ENCODE measurements at places on chromosomes 12 and 14.

GRCh38 chr14:91870001-91870400 lies 2.7 kb upstream of the TC2N start:
- peak overlapping the region; percentile 94 for H3K27ac ChIP-seq
- peak overlapping the region; percentile 19 for H3K4me3 ChIP-seq
- H3K4me1 ChIP-seq, result peaks cover 41% of the 10 kb centered on the region
- DNase-seq, result no peak
- peaks cover 4% of the 10 kb centered on the region for H3K27me3 ChIP-seq

DNA sequence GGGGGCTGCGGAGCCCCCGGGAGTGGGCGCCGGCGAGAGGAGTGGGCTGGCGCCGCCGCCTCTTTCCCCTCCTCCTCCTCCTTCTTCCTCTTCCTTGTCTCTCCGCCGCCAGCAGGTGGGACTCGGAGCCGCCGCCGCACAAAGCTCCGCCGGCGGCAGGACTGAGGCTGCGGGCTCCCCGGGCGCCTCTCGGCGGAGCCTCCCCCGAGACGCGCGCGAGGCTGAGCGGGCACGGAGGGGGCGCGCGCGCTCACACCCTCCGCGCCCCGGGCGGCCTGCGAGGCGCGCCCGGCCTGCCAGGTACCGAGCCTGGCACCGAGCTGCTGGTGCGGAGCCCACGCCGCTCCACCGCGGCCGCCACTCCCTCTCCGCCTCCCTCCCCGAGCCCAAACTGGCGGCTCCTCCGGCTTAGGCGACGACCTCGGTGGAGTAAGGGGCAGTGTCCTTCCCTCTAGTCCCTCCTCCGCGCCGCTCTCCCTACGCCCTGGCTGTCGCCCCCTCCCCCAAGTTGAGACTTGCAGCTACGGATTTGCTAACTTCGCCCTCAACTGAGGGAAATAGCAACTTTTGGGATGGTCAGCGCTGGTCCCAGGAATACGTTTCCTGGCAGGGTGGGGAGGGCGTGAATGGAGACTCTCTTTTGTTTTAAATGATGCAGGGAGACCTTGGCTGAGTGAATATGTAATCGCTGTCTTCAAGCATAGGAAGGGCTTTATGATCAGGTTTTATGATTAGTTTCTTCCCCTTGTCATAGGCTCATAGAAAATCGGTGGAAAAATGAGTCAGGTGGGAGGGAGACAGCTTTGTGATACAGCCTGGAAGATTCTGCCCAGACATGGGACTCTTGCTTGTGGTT lies 199.5 kb upstream of the CAND1 start:
- DNase-seq, result peak; percentile 41
- peaks cover 20% of the 10 kb centered on the region for H3K4me1 ChIP-seq

- DNase-seq, result no peak
- no peaks in the 10 kb centered on the region for H3K36me3 ChIP-seq
- H3K27ac ChIP-seq, result no peak overlapping the region
- peaks cover 6% of the 10 kb centered on the region for H3K27me3 ChIP-seq
- no peak overlapping the region for H3K4me3 ChIP-seq
These were observed 19.7 kb upstream of the FAM234B start for GRCh38 chr12:13024531-13024916.

DNA sequence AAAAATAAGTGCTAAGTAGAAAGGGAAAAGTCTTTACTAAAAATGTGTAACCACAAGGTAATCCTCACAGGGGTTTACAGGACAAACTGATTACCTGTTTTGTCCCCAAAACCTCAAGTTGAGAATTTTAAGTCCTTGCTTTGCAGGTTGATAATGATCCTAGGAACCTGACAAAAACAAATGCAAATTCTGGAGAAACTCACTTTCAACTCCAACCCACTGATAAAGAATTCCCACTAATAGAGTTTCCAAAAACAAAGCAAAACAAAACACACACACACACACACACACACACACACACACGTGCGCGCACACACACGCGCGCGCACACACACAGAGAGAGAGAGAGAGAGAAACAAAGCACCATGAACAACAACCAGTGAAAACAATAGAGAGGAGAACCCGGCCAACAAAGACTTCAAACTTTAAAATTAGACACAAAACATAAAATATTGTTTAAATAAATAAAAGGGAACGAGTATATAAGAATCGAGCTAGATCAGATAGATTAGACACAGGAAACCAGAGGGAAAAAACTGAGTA lies 187.0 kb upstream of the FOXN3 start:
- peaks cover 7% of the 10 kb centered on the region for H3K36me3 ChIP-seq
- H3K27me3 ChIP-seq, result no peaks in the 10 kb centered on the region
- DNase-seq, result no peak
- no peak overlapping the region for H3K27ac ChIP-seq

DNA sequence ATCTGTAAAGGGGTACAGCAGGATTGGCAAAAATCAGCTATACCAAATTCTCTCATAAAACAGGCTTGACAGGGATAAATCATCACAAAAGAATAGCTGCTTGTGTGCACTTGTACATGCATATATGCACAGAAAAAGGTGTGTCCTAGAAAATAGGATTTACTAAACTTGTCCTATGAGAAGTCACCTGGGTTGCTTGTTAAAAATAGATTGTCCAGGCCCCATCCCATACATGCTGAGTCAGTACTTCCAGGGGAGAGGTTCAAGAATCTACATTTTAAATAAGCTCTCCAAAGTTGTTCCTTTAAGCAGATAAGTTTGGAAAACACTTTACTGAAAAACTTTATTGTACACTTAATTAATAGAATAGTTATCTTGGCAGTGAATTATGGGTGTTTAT lies 123.1 kb downstream of the ANO6 start:
- no peak for DNase-seq
- no peaks in the 10 kb centered on the region for H3K27me3 ChIP-seq
- no peak overlapping the region for H3K4me3 ChIP-seq
- no peak overlapping the region for H3K27ac ChIP-seq

GRCh38 chr14:25250516-25250915 lies 200.6 kb upstream of the STXBP6 start:
- H3K36me3 ChIP-seq, result no peaks in the 10 kb centered on the region
- H3K4me1 ChIP-seq, result peaks cover 1% of the 10 kb centered on the region
- DNase-seq, result no peak
- H3K27me3 ChIP-seq, result no peaks in the 10 kb centered on the region

GRCh38 chr12:49678711-49679110 lies 28.5 kb downstream of the FMNL3 start:
- H3K27me3 ChIP-seq, result no peaks in the 10 kb centered on the region
- H3K4me1 ChIP-seq, result peaks cover 21% of the 10 kb centered on the region
- H3K27ac ChIP-seq, result no peak overlapping the region
- H3K36me3 ChIP-seq, result no peaks in the 10 kb centered on the region
- DNase-seq, result no peak

DNA sequence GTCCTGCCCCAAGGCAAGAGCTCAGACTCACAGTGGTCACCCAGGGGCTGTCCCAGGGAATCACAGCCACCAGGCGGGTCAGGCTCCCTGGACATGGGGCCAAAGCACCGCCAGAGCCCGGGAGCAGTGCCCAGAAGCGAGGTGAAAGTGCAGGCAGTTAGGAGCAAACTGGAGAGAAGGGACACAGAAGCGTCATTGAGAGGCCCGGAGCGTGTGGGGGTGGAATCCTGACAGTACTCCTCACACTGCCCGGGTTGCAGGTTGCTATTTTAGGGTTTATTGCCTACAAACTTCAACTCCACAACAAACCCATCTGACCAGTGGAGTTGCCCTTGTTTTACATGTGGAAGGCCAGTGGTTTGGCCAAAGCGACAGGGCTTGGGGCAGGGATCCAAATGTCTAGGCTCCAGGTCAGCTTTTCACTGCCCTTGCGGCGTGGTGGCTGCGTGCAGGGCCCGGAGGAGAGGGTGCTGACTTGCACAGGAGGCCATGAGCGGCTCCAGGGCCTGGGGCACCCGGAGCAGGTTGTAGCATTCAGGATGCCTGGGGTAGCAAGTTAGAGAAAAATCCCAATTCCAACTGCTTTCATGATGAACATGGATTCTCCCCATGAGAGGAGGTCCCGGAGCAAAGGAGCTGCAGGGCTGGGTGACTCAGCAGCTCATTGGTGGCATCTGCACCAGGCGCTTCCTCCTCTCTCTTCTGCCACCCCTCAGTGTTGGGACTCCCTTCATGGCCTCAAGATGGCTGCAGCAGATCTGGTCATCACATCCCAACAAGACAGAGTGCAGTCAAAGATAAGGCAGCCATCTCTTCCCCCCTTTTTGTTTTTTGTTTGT lies 112.3 kb upstream of the NCOR2 start:
- peaks cover 33% of the 10 kb centered on the region for H3K4me1 ChIP-seq
- no peaks in the 10 kb centered on the region for H3K36me3 ChIP-seq
- H3K27ac ChIP-seq, result no peak overlapping the region
- no peak for DNase-seq
- H3K27me3 ChIP-seq, result peaks cover 3% of the 10 kb centered on the region
- no peak overlapping the region for H3K4me3 ChIP-seq

- peak overlapping the region; percentile 93 for H3K27ac ChIP-seq
- H3K4me1 ChIP-seq, result peaks cover 56% of the 10 kb centered on the region
- H3K36me3 ChIP-seq, result peaks cover 16% of the 10 kb centered on the region
- DNase-seq, result no peak
- H3K4me3 ChIP-seq, result peak overlapping the region; percentile 95
These were observed 1.8 kb downstream of the APPL2 start for GRCh38 chr12:105234197-105234596.

DNA sequence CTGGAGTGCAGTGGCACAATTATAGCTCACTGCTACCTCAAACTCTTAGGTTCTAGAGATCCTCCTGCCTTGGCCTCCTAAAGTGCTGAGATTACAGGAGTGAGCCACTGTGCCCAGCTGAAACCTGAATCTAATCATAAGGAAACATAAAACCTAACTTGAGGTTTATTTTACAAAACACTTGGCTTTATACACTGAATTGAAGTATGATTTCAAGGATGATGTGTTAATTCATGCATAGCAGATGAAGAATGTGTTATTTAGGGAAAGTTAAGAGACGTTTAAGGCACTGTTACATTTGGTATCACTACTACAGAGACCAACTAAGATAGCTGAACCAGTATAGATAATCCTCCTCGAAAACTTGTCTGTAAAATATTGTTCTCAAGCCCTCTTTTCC lies 6.4 kb downstream of the DICER1 start:
- H3K36me3 ChIP-seq, result peaks cover 13% of the 10 kb centered on the region
- H3K27me3 ChIP-seq, result no peaks in the 10 kb centered on the region
- DNase-seq, result no peak
- no peak overlapping the region for H3K4me3 ChIP-seq
- H3K27ac ChIP-seq, result no peak overlapping the region

DNA sequence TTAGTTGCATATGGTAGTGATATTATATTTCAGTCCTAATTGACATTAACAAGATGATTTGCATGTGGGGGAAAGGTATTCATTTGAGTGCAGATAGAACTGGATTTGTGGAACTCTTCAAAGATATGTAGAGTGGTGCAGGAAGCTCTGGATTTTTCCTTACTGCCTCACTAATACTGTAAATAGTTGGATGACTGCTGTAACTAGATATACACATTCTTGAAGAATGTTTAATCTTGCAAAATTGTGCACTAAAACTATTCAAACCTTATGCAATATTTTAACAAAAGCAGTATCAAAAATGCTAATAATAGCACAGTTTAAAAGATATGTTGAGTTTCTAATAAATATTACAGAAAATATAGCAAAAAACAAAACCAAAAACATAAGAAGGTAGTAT lies 43.1 kb upstream of the ATF7IP start:
- DNase-seq, result no peak
- H3K27ac ChIP-seq, result no peak overlapping the region
- no peaks in the 10 kb centered on the region for H3K27me3 ChIP-seq
- H3K4me1 ChIP-seq, result no peaks in the 10 kb centered on the region

DNA sequence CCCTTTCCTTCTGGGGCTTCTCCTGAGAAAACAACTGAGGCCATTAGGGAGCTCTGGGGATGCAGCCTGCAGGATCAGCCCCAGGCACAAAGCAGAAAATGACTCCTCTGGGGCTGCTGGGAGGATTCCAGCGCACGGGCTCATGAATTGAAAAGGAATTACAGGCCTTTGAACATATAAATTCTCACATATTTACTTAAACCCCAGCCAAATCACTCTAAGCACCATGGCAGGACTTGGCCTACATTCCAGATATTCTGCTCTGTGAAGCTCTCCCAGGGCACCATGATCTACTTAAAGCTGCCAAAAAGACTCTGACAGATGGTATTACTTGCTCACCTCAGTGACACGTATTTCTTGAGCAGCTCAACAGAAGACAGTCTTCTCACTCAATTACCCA lies 87.2 kb downstream of the ZFC3H1 start:
- no peak for DNase-seq
- H3K4me1 ChIP-seq, result no peaks in the 10 kb centered on the region
- peaks cover 5% of the 10 kb centered on the region for H3K27me3 ChIP-seq
- no peak overlapping the region for H3K4me3 ChIP-seq

DNA sequence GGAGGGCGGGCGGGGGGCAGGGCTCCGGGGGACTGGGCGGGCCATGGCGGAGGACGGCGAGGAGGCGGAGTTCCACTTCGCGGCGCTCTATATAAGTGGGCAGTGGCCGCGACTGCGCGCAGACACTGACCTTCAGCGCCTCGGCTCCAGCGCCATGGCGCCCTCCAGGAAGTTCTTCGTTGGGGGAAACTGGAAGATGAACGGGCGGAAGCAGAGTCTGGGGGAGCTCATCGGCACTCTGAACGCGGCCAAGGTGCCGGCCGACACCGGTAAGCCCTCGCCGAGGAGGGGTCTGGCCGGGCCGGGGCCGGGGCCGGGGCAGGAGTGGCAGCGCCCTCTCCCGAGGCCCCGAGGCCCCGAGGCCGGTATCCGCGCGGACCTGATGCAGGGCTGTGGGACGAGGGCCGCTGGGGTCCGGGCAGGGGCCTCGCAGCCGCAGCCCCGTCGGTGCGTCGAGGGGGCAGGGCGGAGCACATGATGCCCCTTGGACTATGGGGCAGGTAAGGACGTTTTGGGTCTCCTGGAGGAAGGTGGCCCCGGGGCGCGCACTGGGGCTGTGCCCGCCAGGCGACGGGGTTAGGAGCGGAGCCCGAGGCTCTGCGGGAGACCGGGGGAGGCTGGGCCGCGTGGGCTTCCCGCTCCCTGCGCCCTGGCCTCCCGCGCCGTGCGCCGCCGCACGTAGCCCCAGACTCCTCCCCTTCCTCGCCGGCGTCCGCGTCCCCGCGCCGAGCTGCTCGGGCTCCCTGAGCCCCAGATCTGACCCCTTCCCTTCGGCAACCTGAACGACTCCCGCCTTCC lies at the start of gene TPI1:
Gene TPI1 (plus strand): TSS at position 119 of the 798 bp plus-strand sequence. CDS start 36 bp downstream, at position 155.
- H3K27me3 ChIP-seq, result peaks cover 10% of the 10 kb centered on the region
- H3K36me3 ChIP-seq, result peaks cover 34% of the 10 kb centered on the region
- peaks cover 27% of the 10 kb centered on the region for H3K4me1 ChIP-seq
- peak; percentile 82 for DNase-seq
- H3K27ac ChIP-seq, result peak within 1 kb of the TSS; percentile 97
